T-cell (primary cell): ENCODE measurements at places on chromosomes 16 and 17. TPM values are rescaled to one million over a fixed set of nuclear protein-coding genes. Genes with fewer than 3 reads are reported as not detected.

The ACE gene
- total RNA-seq: 18.0 TPM

DNA sequence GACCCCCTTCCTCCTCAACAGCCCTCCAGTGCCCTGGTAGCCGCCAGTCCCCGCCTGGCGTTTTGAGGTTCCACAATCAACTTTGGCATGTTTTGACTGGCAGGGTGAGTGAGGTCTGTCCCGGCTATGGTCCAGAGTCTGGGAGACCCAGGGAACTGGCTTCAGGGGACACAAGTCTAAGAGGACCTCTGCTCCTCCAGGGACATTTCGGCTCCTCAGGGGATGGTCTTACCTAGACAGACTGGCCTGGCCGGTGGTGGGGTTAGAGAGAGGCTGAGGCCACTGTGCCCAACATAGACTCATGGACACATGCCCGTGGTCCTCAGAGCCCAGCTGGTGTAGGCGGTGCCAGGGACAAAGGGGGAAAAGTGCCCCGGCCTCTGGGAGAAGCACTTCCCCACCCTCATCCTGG lies 2.2 kb downstream of the TMC8 start:
- H3K4me1 ChIP-seq: peaks cover 74% of the 10 kb centered on the region
- peaks cover 59% of the 10 kb centered on the region for H3K36me3 ChIP-seq
- no peak for DNase-seq
- H3K4me3 ChIP-seq: peak overlapping the region; percentile 52
- peak overlapping the region; percentile 58 for H3K27ac ChIP-seq
- no peaks in the 10 kb centered on the region for H3K27me3 ChIP-seq

- H3K4me3 ChIP-seq: no peak overlapping the region
- DNase-seq: no peak
- H3K27me3 ChIP-seq: no peaks in the 10 kb centered on the region
- H3K27ac ChIP-seq: no peak overlapping the region
- peaks cover 94% of the 10 kb centered on the region for H3K36me3 ChIP-seq
These were observed 40.0 kb downstream of the SF3B3 start for GRCh38 chr16:70563636-70564035.

DNA sequence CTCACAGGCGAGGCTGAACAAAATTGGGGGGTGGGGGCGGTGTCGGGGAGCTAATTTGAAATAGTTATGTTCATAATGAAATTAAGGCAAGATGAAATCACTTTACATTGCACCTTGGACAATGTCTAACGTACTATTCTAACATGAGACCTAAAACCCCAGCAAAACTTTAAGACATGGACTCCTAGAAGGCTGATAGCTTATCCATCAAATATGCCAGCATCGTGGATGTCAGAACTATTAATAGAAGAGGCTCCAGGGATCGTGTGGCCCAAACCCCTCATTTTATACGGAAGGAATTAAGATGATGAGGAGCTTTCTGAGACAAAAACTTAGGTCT lies 279.6 kb downstream of the SOX9 start:
- no peak overlapping the region for H3K4me3 ChIP-seq
- H3K36me3 ChIP-seq: no peaks in the 10 kb centered on the region
- no peak overlapping the region for H3K27ac ChIP-seq
- H3K4me1 ChIP-seq: no peaks in the 10 kb centered on the region
- DNase-seq: no peak

GRCh38 chr17:74922694-74923537 lies at the start of gene USH1G:
Gene USH1G, minus strand, starts transcription at chr17:74923255. Its CDS starts 182 bp downstream, at chr17:74923073.
- peaks cover 94% of the 10 kb centered on the region for H3K27me3 ChIP-seq
- DNase-seq: no peak
- peak within 1 kb of the TSS; percentile 35 for H3K4me3 ChIP-seq

DNA sequence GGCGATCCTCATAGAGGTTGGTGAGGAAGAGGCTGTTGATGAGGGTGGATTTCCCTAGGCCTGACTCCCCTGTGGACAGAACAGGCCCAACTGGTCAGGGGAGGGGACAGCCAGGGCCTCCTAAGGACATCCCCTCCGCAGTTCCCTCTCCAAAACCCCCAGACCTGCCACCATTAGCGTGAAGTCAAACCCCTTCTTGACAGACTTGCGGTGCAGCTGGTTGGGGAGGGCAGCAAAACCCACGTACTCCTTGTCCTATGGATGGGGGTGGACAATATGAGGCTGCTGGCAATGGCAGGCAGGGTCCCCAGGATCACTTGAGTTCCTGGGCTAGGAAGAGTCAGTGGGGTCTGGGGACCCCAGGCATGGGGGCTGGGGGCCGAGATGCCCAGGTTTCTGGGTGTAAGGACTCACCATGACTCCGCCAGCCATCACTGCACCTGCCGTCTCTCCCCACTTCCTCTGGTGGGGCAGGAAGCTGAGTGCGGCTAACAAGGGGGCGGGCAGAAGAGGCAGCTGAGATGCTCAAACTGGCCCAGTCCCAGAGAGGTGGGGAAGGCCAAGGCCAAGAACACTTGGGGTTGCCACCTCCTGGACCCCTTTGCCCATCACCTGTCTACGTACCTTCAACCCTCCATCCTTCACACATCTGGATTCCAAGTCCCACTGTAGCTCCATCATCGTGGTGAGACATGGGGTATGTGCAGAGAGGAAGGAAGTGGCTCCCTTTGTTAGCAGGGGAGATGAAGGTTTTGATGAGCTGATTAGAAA lies at the start of gene SEPTIN1:
Gene SEPTIN1 (minus strand): TSS at position 451 of the 771 bp plus-strand sequence. CDS start 19 bp downstream, at position 432.
- peak; percentile 78 for DNase-seq
- no peaks in the 10 kb centered on the region for H3K27me3 ChIP-seq
- peak within 1 kb of the TSS; percentile 96 for H3K27ac ChIP-seq
- H3K4me3 ChIP-seq: peak within 1 kb of the TSS; percentile 72

DNA sequence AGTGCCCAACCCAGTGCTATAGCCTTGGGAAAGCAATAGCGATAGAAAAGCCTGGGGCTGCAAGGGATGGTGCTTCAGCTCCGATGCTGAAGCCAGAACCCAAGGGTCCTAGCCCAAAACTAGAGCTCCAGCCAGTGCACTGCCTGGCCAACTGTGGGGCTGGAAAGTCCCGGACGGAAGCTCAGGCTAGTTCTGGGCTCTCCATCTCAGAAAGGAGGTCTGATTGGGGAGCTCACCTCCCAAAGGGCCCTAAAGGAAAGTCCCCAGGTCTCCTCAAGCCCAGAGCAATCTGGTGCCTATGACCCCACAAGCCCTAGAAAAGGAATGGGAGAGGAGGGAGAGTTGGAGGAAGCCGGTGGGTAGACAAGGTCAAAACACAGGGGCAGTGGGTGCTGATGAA lies 2.0 kb upstream of the ABCC3 start:
- DNase-seq: no peak
- H3K36me3 ChIP-seq: no peaks in the 10 kb centered on the region
- H3K27me3 ChIP-seq: peaks cover 92% of the 10 kb centered on the region
- H3K4me3 ChIP-seq: no peak overlapping the region
- H3K27ac ChIP-seq: no peak overlapping the region

The SDK2 gene
- 3.5 TPM for total RNA-seq

- no peak for DNase-seq
- peak overlapping the region; percentile 93 for H3K27ac ChIP-seq
- peaks cover 13% of the 10 kb centered on the region for H3K36me3 ChIP-seq
- H3K4me1 ChIP-seq: peaks cover 52% of the 10 kb centered on the region
- H3K27me3 ChIP-seq: no peaks in the 10 kb centered on the region
These were observed 5.1 kb upstream of the CD68 start for GRCh38 chr17:7574176-7574953.

The HS3ST3A1 gene
- total RNA-seq: not detected

DNA sequence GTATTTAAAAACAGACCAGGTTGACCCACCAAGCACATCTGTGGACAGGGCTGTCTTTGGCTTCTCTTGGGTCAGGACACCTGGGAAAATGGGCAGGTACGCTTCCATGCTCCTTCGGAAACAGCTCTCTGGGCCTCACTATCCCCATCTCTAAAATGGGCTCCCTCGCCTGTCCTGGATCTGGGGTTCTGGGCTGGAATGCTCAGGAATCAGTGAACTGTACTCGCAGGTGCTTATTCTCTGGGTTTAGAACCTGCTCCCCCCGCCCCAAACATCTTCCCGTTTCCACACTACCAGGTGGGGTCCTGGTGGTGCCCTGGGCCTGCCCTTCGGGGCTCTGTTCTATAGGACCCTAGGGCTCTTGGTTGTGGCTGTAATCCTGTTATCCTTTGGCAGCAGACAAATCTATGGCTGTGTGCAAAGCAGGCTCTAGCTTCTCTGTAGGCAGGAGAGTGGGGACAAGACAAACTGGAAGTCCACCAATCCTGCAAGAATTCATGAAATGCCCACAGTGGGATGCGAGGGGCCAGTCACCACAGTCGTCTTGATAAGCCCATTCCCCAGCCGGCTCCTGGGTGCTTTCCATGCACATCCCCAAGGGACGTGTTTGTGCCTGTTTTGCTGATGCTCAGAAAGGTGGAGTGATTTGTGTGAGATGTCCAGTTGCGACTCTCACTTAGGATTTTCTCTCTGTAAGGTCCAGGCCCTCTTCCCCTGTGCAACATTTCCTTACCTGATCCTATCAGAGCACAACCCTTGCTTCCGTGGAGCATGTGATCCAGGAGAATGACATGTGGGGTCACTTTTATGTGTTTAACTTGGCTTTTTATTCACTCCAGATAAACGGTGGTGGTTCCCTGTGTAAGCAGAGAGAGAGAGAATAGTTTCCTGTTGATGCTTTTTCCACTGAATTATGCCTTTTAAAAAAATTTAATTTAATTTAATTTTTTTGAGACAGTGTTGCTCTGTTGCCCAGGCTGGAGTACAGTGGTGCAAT lies 37.2 kb downstream of the HAPSTR1 start:
- DNase-seq: no peak
- no peaks in the 10 kb centered on the region for H3K4me1 ChIP-seq
- H3K27me3 ChIP-seq: no peaks in the 10 kb centered on the region
- H3K36me3 ChIP-seq: peaks cover 3% of the 10 kb centered on the region
- peak overlapping the region; percentile 69 for H3K27ac ChIP-seq
